Right ventricle myocardium inferior (tissue), 1 donor: ENCODE measurements at places on chromosomes 7 and 10.

- DNase-seq, result no peak
Measured at GRCh38 chr10:26412932-26413331, 25.2 kb upstream of the APBB1IP start.

GRCh38 chr10:21516242-21517131, 9.0 kb downstream of the SKIDA1 start:
- peak; percentile 87 for DNase-seq

GRCh38 chr10:124238367-124238766, 145.0 kb upstream of the CHST15 start:
- DNase-seq, result no peak

DNA sequence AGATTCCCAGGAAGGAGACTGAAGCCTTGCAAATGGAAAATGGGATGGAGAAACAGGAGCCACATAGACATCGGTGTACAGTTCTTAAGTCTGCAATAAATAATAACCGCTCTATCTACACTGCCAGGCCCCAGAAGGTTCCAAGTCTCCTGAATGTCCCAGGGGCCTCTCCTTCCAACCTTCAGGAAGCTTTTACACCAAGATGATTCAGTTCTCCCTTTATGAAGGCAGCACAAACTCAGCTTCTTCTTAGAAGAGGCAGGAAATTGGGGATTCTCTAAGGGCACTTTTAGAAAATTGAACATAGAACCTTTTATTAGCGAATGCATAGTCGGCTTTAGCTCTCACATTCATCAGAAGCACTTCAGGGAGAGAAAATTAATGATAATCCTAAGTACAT, 130.8 kb upstream of the LYZL1 start:
- no peak for DNase-seq

DNA sequence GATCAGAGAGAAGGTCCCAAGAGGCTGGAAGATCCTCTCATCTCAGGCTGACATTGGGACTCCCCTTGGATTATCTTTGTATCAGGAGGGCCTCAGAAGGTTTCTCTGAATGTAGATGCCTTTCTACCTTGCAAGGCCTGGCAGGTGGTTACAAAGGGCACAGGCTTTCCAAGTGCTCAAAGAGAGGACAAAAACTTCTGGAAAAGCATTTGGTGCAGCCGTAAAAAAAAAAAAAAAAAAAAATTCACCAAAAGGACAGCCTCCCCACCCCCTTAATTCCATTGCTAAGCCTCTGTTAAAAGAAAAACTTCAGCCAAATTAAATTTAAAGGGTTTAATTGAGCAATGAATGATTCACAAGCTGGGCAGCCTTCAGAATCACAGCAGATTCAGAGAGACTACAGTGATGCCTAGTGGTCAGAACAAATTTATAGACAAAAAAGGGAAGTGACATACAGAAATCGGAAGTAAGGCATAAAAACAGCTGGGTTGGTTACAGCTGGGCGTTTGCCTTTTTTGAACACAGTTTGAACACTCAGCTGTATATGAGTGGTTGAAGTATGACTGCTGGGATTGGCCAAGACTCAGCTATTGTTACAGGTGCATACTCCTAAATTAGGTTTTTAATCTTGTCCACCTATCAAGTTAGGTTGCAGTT, 42.5 kb upstream of the LRGUK start:
- DNase-seq, result no peak

GRCh38 chr7:68964060-68964459, 634.2 kb upstream of the AUTS2 start:
- DNase-seq, result no peak

DNA sequence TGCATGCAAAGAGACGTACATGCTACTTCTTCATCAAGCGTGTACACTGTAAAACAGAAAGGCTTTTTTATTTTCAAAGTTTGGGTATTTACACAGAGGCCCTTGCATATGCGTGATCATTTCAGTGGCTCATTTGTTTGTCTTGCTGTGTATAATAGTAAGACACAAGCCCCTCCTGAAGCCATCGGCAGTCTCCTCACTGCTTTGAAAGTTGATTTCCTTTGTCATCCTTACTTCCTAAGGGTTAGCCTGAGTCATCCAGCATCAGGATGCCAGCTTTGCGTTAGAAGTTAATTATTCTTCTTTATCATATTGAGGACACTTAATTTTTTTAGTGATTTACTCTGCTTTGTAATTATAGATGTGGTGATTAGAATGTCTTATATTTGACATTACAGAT, 72.5 kb upstream of the CTBP2 start:
- DNase-seq, result no peak

DNA sequence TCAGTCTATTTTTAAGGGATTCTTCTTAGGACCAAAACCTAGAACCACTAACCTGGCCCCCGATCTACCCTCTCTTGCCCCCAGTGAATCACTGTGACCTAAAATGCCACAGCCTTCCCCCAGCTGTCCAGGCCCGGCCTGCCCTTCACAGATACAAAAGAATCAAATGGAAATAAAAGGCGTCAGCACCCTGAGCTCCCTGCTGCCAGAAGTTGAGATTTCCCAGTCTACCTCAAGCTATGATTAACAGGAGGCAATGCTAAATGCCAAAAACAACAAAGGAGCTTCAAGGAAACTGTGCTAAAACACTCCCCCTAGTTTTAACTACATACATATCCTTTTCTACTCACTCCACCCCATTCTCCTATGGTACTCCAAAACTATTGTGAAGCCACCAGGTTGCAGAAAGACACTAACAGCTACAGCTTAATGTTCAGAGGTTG, 67.8 kb downstream of the GSAP start:
- DNase-seq, result peak; percentile 68

- DNase-seq, result no peak
Measured at GRCh38 chr10:16976803-16977202, 152.8 kb downstream of the CUBN start.

DNA sequence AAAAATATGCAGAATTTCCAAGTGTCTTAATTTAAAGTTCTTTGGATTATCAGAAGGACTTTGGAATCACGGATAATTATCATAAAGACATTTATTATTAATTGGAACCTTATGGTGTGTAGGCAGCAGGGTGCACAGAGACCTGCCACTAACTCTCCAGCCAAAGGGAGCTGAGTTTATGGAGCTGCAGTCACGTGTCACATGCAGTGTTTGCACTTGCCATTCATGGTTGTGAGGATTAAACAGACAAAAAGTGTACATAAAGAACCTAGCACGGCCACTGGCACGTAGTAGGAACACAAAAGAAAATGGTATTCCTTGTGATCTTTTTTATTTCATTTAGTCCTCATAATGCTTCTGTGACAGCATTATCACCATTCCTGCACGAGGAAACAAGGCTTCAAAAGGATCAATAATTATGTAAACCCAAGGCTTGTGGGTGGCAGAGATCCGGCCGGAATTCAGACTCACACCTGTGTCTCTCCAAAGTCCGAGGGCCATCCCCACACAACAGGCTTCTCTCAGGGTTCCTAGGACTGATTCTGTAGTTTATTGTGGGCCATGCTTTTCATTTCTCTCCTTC, 143.9 kb upstream of the STK17A start:
- no peak for DNase-seq

- peak; percentile 51 for DNase-seq
Measured at GRCh38 chr7:73699370-73700068, 16.1 kb downstream of the BUD23 start.
